ENCODE measurements at places on chromosomes 1 and 21. TPM values are rescaled to one million over a fixed set of nuclear protein-coding genes. Genes with fewer than 3 reads are reported as not detected.

DNA sequence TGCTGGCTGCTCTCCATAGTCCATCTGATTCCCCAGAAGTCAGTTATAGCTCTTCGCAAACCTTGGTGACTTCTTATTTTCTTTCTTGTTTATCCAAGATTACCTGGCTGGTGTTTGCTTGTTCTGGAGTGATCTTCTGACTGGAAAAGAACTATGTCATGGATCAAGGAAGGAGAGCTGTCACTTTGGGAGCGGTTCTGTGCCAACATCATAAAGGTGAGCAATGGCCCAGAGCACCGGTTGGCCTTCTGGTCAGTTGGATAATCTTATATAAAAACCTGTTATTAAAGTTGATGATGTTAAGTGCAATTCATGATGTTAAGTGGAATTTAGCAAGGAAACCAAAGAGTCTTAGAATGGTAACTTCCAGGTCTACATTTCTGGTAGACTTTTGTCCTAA lies 672 bp downstream of the DHDDS start:
- DNase-seq = no peak

- DNase-seq = no peak
Measured at GRCh38 chr1:215416497-215416896, 150.6 kb upstream of the KCTD3 start.

UBASH3A gene
- 1.0 TPM for total RNA-seq

CD34 gene
- not detected for total RNA-seq

GRCh38 chr1:44536357-44537209 lies 131.5 kb downstream of the RNF220 start:
- DNase-seq = no peak
